CD4-positive, alpha-beta T cell treated with Interleukin-1 beta for 1 hour (primary cell): ENCODE measurements at places on chromosomes 4 and X.

- no peak for DNase-seq
Observed at GRCh38 chr4:165537028-165537648, 158.3 kb downstream of the CPE start.

DNA sequence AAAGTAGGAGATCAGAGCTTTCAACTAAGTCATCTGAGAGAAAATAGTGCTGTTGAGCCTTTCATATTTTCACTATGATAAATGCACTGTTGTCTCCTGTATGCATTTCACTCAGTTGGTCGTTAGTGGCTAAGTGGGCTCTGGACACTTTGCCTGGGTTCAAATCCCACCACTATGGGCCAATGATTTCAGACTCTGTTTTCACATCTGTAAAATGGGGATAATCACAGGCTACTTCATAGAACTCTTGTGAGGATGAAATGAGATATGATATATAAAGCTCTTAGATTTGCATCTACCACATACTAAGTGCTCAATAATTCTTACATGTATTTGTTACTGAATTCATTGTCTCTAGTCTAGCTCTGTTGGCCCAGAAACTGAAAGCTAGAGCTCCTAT, 16.8 kb downstream of the LNX1 start:
- DNase-seq = no peak

GRCh38 chr4:188171551-188171950, 32.3 kb downstream of the TRIML1 start:
- no peak for DNase-seq

DNA sequence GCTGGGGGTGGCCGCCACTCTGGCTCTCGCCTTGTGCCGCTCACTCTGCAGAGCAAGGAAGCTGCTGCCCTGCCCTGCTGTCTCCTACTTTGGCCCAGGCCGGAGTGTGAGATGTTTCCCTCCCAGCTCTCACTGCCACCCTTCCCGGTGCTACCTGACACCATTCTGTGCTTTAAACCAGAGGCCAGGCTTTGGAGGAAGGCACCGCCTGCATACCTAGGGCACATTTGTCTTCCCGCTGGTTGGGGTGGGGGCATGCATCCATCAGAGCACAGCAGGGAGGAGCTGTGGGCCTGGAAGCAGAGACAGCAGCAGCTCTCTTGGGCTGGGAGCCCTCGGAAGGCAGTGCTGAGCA, 96.9 kb upstream of the PSAPL1 start:
- no peak for DNase-seq

GRCh38 chr4:72846280-72847111, 223.0 kb downstream of the COX18 start:
- no peak for DNase-seq

- peak; percentile 86 for DNase-seq
Observed at GRCh38 chr4:153344131-153345011, at the start of gene MND1. TSS of gene MND1 (plus strand) at chr4:153344688. CDS start at chr4:153344738, 50 bp downstream.

GRCh38 chr4:138507522-138507921, 265.4 kb upstream of the SLC7A11 start:
- DNase-seq = no peak

GRCh38 chr4:25351777-25352416, 25.2 kb upstream of the ANAPC4 start:
- DNase-seq = no peak

DNA sequence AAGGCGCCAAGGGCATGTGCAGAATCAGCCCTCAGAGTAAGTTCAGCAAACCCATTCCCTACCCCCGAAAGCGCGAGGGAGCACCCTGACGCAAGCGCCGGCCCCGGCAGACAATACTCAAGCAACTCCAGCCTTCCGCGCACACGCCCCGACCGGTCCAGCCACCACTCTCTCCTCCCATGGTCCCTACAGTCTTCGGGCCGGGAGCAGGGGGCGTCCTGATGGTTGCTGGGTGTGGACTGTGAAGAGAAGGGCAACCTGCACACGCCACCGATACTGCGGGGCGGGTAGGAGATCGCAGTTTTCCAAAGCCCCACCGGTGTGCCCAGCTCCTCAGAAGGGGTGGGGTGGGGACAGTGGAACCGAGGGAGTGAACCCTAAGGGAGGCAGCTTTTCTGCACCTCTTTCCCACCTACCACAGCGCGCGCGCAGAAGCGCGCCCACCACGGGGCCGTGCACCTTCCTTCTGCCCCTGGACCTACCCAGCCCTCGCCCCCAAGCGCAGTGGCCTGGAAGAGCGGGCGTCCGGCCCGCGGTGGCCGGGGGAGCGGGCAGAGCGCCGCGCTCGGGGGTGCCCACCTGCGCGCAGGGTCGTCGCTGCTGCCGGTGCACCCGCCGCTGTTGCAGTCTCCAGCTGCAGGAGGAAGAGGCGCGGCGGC, 650.2 kb upstream of the DIPK2B start:
- no peak for DNase-seq

DNA sequence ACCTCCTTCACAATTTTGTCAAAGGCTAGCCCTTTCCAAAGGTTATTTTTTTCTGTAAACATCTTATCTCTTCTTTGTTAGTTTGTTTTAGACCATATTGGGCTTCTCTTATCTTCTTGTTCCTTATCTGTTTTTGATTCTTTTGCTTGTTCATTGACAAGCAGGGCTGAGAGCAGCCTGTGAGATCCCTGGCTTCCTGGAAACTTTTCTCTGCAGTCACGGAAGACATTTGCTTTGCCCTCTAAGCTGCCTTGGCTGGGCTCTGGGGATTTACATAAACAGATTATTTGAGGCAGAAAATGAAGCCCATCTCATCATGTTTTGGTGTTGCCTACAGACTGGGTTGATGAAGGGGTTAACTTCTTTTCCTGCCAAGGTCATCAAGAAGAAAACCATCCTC, 157.4 kb upstream of the AMOT start:
- DNase-seq = no peak

- DNase-seq = no peak
Observed at GRCh38 chrX:134810211-134810610, 151.9 kb upstream of the PLAC1 start.

DNA sequence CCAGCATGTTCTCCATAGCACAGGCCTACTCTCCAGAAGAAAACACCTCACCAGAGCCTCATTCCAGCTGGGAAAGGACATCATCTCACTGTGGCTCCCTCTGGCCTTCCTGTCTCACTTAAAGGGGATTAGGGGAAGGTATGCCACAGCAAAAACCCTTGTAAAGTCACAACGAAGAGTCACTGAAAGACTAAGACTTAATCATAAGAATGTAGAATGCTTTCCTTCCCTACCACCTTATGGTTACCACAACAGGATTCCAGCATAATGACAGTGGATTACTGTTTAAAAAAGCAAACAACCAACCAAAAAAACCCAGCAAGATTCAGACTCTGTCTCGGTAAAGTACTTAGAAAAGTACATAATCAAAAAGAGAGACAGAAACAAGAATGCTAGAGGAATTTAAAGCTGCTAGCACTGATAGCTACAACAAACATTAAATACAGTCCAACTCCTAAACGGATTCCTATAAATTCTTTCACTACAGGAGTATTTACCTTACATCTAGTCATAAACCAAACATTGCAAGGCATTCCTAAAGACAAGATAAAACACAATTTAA, 75.1 kb downstream of the BANK1 start:
- no peak for DNase-seq

DNA sequence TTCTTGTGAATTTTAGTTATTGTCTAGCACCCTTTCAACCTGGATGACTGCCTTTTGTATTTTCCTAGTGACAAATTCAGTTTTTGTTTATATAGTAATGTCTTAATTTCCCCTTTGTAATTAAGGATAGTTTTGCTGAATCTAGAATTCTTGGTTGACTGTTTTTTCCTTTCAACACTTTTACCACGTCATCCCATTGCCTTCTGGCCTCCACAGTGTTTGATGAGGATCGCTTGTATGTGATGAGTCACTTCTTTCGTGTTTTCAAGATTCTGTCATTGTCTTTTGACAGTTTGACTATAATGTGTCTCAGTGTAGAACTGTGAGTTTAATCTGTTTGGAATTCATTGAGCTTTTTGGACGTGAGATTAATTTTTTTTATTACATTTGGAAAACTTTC, 30.1 kb downstream of the KDM6A start:
- DNase-seq = no peak

GRCh38 chr4:1414831-1415680, 8.8 kb upstream of the NKX1-1 start:
- DNase-seq = no peak

- no peak for DNase-seq
Observed at GRCh38 chr4:71360844-71361243, 22.0 kb downstream of the SLC4A4 start.

DNA sequence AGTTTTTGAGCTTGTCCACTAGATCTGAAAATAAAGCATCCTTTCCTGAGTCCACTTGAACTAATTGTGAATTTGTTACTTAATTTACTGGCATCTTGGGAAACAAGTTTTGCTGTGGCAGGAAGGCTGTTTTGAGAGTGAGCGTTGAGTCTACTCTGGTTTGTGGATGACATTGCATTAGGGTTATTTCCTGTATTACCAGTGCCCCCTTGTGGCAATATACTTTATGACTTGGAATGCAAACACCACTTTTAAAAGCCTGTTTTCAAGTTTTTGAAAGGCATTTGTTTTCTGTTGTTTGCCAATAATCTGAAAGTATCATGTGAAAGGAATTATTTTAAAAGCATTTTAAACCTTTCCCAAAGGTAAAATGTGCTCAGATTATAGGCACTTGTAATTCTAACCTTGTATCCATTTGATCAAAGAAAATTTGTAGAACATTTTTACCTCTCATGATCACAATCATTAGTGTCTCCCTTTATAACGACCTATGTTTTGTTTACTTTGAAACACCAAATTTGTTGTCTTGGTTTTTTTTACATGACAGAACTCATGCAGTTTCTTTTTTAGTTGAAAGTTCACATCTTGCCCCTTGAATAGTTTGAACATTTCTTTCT, 18.0 kb upstream of the CYP2U1 start:
- DNase-seq = peak; percentile 13

DNA sequence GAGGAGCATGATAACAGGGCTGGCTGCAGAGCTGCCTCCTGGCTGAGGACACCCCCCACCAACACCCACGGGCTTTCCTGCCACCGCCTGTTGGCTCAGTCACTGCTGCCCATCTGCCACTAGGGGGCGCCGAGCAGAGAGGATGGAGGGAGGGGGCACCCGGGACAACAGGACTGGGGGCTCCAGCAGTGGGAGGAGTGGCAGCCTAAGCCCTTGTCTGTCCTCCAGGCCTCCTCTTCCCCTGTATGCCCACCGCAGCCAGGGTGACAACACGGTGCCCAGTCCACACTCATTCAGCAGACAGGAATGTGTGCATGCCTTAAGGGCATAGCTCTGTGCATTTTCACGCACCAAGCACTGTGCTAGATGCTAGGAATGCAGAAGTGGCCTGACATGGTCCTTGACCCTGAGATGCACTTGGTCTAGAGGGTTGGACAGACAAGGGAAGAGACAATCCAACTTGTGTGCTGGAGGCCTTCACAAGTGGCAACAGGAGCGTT, 149.9 kb downstream of the AMMECR1 start:
- peak; percentile 48 for DNase-seq

- no peak for DNase-seq
Observed at GRCh38 chr4:156473151-156473550, 498.4 kb downstream of the PDGFC start.
